Adrenal gland (tissue), 19 donors: ENCODE measurements at places on chromosomes 1 and 21.

DNA sequence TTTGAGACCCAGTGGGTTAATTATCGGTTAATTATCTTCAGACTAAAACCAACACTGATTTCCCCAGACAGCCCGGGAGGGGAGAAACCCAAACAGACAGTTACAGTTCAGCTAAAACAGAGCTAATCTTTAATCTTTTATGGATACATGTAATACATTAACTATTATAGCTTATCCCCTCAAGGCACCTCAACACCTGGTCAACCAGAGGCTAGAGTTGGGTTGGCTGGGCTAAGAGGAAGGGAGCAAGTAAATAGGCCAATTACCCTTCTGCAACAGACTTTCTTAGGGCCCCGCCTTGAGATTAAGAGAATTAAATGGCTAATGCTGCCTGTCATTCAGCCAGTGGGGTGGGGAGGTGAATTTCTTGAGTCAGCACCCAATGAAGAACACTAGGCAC is 6.6 kb upstream of the MED18 start:
- DNase-seq: no peak

- DNase-seq: no peak
Measured at GRCh38 chr1:218959784-218960183, 213.9 kb upstream of the LYPLAL1 start.

DNA sequence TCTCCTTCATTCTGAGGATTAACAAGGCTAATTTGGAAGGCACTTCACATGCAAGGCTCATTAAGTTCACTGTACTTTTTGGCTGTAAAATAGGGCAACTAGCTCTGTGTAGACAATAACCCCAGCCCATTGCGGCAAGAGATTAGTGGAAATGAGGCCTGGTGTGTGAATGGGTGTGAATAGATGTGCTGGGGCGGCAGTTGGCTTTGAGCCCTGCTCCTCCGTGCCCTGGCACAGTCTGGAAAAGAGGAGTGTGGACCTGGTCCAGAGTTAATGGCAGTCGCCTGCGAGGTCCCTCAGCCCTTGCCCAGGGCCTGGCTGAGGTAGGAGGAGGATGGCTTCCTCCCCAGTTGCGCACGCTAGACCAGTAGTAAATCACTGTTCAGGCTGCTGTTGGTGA is 4.8 kb downstream of the KISS1 start:
- DNase-seq: no peak

DNA sequence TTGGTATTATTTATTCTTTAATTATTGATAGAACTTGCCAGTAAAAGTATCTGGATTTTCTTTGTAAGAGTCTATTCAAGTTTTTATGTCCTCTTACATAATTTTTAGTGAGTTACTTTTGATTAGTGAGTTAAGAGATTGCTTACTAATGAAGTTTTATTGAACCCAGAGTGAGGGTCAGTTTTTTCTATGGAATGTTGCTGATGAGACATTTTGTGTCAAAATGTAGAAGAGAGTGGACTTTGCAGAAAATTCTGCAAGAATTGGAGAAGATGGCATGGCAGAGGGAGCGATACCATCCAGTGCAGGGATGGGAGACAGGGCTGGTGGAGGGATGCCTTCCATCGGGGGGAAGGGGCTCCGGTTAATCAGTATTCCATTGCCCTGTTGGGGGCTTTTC is 11.0 kb downstream of the MTARC2 start:
- no peak for DNase-seq

GRCh38 chr1:228145463-228146416 is 4.0 kb upstream of the GJC2 start:
- DNase-seq: no peak

- no peak for DNase-seq
Measured at GRCh38 chr1:4124631-4125145, 224.6 kb upstream of the C1orf174 start.

DNA sequence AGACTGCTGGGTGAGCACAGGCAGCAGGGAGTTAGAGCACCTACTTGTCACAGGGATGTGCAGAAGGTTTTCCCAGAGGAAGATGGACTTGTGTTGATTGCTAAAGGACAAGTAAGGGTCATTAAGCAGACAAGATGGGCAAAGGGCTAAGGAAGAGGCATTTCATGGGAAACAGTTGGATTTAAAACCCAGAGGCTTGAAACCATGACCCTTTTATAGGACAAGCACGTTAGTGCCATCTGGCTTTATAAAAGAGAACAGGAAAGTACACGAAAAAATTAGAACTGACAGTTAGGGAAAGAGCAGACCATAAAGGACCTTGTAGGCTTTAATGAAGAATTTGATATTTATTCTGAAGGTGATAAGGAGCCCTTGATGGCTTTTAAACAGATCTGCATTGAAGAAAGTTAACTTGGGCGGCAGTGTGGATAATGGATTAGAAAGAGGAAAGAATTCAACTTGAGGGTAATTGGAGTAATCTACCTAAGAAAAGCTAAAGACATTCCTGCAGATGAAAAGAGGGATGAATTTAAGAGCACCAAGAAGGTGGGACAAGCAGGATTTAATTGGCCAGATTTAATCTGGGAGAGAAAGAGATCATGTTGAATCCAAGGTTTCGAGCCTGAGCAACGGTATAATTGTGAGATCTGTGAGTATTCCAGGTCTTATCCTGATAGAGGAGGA is 68.6 kb downstream of the ZC3H11B start:
- no peak for DNase-seq

DNA sequence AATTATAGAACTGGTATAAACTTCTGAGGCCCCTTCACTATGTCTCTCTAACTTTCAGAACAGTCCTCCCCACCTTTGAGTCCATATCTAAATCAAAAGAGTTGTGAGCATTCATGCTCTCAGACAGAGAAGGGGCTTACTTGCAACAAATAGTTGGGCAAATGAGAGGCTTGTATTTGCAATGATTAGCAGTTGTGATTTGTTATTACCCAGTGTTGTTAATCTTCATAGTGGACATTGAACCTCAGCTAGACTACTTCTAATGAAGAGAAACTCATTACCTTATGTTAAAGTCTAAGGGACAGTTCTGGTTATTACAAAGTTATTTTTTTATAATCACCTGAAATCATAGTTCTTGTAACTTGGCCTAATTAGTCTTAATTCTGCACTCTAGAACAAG is 114.5 kb downstream of the RABGAP1L start:
- no peak for DNase-seq
